ENCODE measurements at places on chromosomes 12 and 14.

- no peak for DNase-seq
Measured at GRCh38 chr12:10512798-10513197, 7.1 kb downstream of the EIF2S3B start.

DNA sequence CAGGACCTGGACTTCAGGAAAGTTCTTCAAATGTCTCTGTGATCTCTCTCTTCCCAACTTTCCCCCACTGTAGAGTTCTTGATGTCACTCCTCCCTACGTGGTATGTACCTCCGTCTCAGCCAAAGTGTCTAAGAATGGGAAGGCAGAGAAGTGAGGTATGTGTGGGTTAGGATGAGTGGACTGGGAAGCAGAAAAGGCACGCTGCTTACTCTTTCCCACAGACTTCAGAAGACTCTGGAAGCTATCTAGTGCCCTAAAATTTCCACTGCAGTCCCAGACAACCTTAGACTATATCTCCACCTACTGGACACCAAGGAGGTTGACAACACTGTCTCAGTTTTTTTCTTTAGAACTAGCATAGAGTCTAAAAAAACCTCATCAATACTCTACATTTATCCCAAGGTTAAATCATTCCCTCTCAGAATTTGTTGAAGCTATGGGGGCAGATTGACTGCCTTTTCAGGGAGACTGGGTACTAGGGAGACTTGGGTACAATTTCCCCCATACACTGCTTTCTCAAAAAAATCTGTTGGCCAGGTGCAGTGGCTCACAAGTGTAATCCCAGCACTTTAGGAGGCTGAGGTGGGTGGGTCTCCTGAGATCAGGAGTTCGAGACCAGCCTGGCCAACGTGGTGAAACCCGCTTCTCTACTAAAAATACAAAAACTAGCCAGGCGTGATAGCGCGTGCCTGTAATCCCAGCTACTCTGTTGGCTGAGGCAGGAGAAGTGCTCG, 20.6 kb upstream of the ITGA5 start:
- peak; percentile 38 for DNase-seq

DNA sequence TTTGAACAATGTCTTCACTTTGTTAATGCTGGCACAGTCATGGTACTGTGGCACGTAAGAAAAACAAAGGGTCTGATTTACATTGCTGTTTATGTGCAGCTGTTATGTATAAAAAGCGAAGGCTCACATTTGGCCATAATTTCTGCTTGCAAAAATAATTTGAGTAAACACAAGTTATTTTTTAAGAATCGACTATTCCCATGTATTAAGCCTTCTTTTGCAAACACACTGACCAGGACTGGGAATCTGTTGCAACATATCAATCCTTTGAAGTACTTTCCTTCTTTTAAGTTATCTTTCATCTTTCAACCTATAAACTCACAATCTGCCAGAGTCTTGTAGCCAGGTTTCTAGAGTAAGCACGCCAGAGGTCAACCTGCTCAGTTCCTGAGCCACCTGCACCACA, 145.4 kb upstream of the BMP4 start:
- DNase-seq, result no peak

DNA sequence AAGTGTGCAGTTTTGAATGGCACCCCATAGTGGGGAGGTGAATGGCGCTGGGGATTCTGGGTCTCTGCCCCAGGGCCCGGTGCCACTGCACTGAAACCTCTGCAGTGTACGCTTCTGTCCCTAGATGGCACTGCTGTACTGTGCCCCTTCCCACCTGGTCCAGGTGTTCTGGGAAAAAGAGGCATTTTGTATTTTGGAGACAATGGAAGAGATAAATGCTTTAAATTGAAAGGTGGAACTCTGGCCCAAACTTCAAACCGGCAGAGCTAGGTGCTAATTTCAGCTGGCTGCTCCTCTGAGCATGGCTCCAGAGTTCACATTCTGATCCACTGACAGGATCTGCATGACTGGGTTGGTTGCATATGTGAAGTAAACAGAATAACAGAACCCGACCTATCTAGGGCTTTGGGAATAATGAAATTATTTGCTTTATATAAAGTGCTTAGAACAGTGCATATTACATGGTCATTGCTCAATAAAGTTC, 52.2 kb downstream of the KRT80 start:
- DNase-seq, result peak; percentile 48

- no peak for DNase-seq
Measured at GRCh38 chr12:47747126-47747525, 11.6 kb downstream of the RAPGEF3 start.

DNA sequence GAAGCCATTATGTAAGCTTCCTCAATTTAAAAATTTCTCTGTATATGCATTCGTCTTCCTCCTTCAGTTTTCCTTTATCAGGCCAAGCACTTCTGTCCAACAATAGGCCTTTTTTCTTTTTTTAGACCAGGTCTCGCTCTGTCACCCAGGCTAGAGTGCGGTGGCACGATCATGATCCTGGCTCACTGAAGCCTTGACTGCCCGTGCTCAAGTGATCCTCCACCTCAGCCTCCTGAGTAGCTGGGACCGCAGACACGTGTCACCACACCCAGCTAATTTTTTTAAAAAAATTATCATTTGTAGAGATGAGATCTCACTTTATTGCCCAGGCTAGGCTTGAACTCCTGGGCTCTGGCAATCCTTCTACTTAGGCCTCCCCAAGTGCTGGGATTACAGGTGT, 25.8 kb downstream of the TAOK3 start:
- no peak for DNase-seq

- DNase-seq, result no peak
Measured at GRCh38 chr12:12191008-12191407, 75.8 kb downstream of the LRP6 start.

DNA sequence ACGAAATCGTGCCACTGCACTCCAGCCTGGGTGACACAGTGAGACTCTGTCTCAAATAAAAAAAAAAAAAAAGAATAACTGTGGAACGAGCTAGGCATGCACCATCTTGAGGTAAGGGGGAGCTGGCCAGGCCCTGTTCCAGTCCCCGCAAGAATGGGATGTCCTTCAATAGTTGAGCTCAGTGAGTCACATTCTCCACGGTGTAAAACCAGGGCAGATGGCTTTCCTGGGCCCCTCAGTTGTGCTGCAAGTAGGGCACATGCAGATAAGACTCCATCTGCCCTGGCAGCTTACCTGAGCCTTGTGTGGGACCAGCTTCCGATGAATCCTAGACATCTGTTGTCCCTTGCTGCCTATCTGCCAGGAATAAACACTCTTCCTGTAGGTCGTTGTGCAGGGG, 312.1 kb downstream of the VRK1 start:
- no peak for DNase-seq

DNA sequence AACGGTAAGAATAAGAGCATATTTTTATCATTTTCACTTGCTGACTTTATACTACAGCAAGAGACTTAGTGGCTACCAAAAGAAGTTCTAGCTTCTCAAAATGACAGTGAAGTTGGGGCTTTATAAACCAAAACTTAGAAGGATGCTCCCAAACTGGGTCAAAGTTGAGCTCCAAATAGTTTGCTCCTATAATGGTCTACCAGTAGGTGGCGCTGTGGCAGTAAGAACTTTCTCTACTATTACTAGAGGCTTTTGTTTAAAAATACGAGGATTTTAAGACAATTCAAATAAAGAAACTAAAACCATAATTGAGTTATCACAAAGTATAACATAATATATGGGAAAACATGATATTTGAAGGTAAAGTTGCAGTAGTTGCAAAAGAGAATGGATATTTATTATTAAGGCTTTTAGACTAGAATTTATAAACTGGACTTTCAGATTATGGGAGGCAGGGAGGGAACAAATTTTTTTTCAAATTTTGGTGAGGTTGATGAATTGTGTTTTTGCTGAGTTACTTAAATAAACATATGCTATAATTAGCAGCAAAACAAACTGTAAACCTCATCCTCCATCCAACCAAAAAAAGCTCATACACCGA, 75.0 kb downstream of the TGFB3 start:
- DNase-seq, result peak; percentile 51

GRCh38 chr12:58184212-58184611, 242.8 kb downstream of the ATP23 start:
- no peak for DNase-seq

DNA sequence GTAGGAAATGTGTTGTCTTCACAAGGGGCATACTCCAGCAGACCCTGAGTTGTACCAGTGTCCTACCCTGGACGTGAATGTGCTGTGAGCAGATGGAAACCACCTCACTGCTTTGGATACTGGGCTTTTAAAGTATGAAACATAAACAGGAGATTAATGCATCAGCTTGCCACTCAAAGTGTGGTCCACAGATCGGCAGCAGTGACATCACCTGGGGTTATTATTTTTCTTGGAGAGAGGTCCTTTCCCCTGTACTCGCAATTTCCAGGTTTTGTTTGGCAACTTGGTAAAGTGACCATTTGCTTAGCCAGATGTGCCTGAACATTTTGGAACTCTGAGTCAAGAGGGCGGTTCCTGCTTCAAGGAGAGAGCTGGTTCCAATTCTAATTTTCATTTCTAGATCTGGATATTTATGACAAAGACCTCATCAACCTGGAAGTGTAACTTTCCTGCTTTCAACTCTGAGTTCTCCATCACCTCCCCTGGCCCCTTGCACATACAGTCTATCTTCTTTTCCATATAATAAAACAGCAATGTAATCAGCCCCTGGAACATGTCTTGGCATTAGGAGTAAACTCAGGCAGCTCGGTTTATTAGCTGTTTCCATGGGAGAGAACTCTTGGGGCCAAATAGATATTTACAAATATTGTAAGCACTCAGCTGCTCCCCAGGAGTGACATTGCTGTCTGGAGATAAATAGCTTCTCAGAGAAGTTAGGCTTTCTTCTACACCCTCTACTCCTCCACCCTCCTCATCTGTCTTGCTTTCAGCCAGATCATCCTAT, 237.0 kb upstream of the TBX3 start:
- no peak for DNase-seq

GRCh38 chr14:77026166-77026929, 2.2 kb downstream of the IRF2BPL start:
- DNase-seq, result peak; percentile 31

DNA sequence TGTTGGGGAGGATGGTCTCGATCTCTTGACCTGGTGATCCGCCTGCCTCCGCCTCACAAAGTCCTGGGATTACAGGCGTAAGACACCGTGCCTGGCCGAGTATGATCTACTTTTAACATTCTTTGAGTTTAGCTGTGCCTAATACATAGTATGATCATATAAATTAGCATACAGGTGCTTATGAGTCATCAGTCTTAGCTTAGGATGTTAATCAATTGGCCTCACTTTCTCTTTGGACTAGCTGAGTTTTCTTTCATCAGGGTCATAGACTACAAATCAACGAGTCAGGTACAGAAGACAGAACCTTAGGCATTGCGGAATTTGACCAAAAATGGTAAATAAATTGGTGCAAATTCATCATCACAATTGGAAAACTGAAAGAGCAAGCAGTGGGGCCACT, 2.2 kb downstream of the SLC25A21 start:
- DNase-seq, result no peak

DNA sequence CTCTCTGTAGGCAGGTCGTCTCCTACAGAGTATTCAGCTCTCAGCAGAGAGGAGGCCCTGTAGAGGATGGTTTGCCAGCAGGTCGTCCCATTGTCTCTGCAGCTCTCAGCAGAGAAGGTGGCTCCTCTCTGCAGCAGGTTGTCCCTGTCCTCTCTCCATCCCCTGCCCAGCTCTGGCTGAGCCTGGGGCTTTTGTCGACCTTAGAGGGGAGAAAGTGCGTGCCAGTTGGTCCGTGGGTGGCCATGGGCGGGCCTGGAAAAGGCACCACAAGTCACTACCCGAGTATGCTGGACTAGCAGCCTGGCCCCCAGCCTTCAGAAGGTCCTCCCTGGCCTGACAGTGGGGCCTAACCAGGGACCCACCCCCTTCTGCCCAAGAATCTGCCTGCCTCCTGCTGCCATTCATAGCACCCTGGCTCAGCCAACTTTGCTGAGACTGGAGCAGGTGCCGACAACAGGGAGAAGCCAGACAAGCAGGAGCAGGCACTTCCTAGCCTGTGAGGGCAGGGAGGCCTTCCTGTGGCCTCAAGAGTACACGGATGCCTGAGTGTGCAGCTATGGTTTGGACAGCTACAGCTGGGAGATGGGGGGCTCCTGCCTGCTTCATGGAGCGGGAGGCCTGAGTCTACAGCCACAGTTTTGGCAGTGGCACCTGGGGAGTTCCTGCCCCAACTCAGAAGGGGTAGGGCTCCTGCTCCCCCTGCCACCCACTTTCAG, 59.7 kb upstream of the KCNH3 start:
- no peak for DNase-seq

- DNase-seq, result peak; percentile 76
Measured at GRCh38 chr12:57240066-57240921, 10.7 kb downstream of the STAC3 start.

DNA sequence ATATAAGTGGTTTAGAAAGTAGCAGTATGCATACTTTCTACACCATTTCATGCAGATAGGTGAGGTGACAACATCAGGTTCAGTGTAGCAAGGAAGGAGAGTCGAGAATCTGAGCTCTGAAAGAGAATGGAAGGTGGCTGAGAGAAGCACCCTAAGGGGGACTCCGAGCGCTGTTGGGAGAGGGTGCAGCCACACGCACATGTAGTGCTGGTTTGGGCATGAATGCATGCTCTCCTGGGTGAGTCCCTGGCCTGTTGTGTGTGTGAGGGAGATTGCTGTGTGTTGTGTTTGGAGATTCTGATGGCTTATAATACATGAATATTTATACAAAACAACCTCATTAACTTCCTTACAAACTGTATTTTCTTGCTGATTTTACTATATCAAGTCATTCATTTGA, 180.3 kb upstream of the LRIG3 start:
- no peak for DNase-seq

GRCh38 chr12:77089686-77090220, 24.4 kb upstream of the E2F7 start:
- no peak for DNase-seq

All from activated T-cell treated with anti-CD3 and anti-CD28 coated beads, Interleukin-2, amount 50 U/mL, for 1 hour (primary cell).